ENCODE measurements at places on chromosomes 11 and 22.
A peak's percentile ranks its signal among the peaks of the same experiment; 100 is the strongest.

DNA sequence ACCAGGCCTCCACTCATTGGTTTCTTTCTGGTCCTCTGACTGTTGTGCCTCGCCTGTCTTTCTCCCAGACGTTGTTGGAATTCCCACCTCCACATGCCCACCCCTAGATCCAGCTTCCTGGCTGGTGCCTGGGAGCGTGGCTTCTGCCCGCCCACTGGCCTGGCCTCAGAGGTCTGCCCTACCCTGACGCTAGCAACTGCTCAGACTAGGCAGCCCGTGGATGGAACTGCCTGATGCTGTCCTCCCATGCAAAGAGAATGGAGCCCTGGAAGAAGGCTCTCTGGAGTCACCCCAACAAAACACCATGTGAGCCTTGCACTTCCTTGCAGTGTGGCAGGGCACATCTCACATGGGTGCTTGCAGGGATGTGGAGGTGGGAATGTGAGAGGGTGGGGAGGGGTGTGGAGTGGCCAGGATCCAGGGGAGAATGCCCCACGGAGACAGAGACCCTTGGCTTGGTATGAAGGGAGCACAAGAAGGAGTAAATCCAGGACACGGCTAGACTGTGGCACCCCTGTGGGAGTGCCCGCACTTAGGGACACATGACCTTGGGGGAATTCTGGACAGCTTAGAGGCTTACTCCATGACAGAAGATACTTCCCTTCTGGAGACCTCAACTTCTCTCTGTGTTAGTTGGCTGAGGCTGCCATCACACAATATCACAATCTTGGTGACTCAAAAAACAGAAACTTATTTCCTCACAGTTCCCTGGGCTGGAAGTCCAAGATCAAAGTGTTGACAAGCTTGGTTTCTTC, 22.5 kb upstream of the ADA2 start:
- peak; percentile 97 for DNase-seq

DNA sequence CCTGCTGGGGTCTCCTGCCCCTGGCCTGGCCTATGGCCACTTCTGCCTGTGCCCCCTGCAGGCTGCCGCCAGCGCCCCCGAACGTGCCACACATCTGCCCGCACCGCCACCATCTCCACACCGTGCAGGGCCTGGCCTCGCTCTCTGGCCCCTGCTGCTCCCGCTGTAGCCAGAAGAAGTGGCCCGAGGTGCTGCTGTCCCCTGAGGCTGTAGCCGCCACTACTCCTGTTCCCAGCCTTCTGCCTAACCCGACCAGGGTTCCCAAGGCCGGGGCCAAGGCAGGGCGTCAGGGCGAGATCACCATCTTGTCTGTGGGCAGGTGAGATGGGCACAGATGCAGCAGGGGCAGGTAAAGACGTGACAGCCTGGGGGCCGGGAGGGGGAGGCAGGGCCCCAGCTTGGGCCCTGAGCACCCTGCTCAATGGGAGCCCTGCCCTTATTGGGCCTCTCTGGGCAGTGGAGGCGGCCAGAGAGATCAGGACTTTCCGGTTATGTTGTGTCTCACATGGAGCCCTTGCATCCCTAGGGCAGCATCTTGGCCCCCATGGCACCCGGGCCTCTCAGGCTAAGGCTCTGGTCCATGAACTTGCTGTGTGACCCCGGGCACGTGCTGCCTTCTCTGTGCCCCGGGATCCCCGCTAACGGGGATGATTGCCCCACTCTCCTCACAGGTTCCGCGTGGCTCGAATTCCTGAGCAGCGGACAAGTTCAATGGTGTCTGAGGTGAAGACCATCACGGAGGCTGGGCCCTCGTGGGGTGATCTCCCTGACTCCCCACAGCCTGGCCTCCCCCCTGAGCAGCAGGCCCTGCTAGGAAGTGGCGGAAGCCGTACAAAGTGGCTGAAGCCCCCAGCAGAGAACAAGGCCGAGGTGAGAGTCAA, 18.5 kb downstream of the RELT start:
- no peak for DNase-seq

GRCh38 chr11:67468056-67468455, 995 bp downstream of the TMEM134 start:
- no peak for DNase-seq

DNA sequence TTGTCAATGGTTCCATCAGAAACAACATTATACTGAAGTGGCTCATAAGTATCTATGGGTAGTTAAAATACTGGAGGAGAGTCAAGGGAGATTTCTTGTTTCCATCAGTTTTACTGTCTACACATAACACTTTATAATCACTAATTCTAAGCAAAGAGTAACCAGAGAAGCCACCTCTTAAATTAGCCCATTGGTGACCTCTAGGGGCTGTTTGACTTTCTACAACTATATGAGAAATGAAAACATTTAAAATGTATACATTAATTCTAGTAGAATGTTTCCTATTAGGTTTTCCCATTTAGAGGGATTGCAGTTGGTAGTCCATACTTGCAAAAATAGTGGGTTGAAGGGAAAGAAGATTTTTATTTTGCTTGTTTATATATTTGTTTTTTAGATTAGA, 504.3 kb downstream of the FAM181B start:
- peak; percentile 2 for DNase-seq

All from suppressor macrophage treated with lipopolysaccharide for 4 hours (primary cell).